ENCODE measurements at places on chromosomes 4 and X.

DNA sequence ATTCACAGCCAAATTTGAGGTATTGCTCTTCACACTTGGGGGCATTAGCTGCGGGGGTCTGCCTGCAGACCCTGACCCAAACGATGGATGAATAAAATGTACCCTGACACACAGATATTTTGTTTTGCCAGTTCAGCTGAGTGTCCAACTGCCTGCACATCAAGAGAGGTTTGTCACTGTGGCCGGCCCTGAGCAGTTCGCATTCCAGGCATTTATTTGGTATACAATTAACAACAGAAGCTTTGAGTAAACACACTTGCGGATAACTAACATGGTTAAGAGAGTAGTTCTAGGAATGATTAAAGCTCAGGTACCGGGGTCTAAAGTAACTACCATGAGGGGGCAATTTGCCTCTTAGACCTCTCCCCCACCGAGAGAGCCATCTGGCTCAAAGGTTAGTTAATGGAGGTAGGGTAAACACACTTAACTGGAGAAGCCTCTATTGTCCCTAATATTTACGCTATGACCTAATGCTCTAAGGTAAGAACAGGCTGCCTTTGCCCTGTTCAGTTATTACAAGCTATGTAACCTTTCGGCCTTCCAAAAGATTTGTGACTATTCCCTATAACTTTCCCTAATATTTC, 162.0 kb downstream of the SNCA start:
- no peak for DNase-seq

DNA sequence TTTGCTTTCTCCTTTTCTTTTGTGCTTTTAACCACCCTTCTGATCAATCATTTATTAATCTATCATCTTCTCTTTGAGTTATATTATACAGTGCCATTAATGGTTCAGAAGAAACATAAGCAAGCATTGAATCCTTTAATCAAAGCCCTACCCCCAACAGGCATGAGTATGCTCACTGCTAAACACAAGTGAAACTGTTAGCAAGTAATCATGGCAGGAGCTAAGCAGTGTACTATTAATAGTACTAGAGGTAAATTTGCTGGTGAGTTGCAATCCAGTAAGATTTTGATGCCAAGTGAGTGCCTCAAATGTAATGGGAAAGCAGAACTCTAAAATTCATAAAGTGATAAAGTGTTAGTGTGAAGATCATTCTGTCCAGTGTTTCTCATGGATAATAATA, 57.2 kb downstream of the FNIP2 start:
- no peak for DNase-seq

GRCh38 chrX:40931921-40932320, 153.3 kb upstream of the USP9X start:
- DNase-seq, result no peak

- no peak for DNase-seq
Observed at GRCh38 chrX:68894142-68894512, 65.3 kb downstream of the EFNB1 start.

DNA sequence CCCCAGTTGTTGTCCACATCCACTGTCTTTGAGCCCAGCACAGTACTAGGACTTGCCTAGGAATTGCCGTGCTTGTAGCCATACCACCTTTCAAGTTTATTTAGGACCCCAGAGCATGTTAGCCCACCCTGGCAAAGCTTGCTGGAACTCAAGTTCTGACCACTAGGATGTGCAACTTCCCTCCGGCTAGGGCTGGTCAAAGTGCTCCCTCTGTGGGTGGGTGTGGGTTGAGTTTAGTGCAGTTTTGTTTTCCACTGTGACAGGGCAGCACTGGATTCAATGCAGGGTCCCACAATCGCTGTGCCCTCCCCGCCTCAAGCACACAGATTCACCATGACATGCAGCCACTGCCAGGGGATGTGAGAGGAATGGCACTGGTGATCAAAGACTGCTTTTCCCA, 96.0 kb downstream of the RASGEF1B start:
- no peak for DNase-seq

DNA sequence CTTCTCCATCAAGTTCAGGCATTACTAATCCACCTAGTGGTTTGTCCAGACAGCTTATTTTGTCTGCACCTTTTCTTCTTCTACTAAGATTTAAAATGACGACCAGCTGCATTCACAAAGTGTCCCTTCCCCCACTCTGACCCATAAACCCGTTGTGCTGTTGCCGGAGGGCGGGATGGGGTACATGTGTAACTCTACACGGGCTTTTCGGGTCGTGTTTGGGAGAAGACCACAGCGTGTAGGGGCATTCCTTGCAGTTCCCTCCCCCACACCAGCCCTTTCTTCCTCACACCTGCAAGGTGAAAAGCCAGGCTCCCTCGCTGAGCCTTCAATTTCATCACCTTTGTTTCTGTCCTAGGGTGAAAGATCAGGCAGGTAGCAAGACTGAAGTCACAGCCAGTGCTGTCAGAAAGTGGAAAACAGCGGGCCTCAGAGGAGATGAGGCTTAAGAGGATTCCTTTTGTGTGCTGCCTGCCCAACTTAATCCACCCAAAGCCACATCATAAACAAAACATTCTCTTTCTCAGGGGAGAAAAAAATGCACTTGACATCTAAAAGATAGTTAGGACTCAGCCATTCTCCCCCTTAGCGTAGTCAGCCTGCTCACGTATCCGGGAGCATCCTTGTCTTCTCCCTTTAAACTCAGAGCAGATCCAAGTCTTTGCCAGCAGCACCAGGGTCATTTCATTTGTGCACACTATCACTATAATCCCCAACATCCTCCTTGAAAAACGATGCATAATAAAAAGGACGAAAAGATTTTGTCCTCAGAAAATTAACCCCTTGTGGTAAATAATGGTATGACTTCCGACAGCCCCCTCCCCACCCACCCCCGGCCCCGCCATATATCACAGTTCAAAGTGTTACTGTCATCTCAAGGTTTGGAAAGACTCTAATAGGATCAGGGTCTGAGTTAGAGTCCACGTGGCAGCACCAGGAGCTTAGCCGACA, 599.0 kb downstream of the RAB28 start:
- DNase-seq, result no peak

GRCh38 chrX:20637351-20637750, 370.6 kb upstream of the RPS6KA3 start:
- DNase-seq, result no peak

DNA sequence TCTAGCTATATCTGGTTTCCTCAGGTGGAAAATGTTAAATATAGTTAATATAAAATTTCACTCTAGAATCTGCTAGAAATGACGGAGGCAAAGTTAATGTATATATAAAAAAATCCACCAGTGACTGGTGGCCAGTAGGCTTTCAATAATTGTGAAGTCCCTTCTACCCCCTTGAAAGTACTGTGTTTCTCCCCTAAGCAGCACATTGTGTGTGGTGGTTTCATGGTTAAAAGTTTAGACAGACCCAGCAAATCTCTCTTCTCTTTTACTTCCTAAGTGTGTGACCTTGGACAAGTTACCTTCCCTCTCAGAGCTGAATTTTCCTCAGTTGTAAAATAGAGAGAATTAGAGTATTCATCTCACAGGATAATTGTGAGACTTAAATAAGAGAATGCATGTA, 600 bp upstream of the HEPH start:
- DNase-seq, result no peak

GRCh38 chr4:1078490-1078889, 34.9 kb downstream of the RNF212 start:
- no peak for DNase-seq
